ENCODE measurements at places on chromosomes 12 and 14.

DNA sequence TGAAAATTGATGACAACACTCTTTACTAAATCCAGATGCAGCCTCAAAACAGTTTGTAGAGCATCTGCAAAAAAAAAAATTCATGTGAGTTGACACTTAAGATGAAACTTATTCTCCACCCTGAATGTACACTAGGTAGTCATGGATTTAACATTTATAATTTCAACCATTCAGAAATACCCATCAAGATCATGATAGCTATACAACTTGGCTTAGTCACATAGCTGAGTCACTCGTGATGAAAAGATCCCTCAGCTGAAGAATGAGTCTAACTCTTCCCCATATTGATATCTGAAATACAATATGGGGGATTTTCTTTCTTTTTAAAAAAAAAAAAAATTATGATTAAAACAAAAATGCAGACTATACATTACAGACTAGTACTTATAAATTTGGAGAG lies 104.8 kb upstream of the PLEKHG7 start:
- no peak for DNase-seq

DNA sequence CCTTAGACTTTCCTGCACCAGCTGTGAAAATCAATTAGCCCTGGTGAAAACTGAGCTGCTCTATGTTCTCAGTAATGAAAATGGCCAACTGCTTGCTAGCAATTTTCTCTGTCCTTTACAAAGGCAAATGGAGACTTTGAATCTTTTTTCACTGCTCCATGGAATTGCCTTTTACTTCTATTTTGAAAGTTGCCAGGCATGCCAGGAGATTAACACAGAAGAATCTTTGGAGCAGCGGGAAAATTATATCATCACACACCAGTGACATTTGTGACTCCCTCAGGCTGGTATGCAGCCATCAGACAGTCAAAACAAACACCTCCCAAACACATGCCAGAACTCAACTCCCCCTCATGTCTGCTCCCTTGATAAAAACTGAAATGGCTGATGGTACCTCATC lies 872.0 kb upstream of the FLRT2 start:
- DNase-seq, result no peak

GRCh38 chr14:65318636-65319506 lies 93.7 kb upstream of the FUT8 start:
- no peak for DNase-seq

DNA sequence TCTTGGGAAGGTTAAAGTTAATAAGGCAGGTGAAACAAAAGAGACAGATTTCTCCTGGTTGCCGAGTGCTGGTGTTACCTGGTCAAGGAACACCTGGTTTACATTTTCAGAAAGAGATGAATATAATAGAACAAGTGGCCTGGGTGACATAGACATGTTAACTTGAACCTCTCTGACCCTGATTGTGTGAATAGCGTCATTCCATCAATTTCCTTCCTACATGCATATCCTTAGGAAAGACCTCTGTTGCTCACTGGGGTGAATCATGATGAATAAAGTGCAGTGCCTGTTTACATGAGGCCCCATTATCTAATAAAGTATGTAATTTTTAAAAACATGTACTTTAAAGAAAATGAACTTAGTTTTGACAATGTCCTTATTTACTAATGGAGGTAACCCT lies 1822.9 kb upstream of the FLRT2 start:
- DNase-seq, result no peak
